ENCODE measurements at places on chromosomes 4 and X.
A peak's percentile ranks its signal among the peaks of the same experiment; 100 is the strongest.

DNA sequence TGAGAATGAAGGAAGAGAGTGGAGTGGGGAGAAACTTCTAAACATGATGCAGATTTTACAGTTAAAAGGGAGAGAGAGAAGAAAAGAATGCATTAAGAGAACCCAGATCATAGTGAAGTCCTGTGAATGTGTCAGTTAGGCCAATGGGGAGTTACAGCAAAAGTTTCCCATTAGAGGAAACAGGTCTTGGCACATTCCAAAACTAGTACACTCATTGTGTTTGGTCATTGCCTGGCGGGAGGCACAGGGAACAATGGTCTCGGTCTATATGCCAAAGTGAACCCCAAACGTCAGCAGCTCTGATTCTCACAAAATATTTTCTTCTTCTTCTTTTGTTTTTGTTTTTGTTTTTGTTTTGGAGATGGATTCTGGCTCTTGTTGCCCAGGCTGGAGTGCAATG lies 284.5 kb upstream of the CTSO start:
- DNase-seq, result no peak

DNA sequence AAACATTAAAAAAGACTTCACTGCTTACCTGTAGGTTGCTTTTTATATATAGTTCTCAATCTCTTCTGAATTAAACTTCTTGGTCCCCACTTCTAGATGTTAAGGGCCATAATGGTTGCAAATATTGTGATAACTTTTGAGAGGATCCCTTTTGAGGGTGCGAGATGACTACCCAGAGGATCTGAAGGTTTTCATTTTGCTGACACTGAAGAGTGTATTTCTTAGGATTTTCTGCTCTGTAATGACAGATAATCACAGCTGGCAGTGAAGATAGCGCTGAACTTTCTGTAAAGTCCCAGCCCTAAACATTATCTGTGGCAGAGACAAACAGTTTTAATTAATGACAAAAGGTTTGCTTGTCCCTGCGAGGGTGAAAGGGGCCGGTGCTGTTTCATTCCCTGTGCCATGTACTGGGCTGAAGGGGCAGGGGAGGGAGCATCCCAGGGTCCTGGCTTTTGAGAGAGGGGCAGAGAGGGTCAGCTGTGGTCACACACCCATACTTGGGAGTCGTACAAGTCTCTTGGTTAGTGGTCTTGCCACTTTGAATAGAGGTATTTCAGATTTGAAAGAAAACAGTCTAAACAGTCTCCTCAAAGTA lies 22.2 kb downstream of the CLCN4 start:
- no peak for DNase-seq

DNA sequence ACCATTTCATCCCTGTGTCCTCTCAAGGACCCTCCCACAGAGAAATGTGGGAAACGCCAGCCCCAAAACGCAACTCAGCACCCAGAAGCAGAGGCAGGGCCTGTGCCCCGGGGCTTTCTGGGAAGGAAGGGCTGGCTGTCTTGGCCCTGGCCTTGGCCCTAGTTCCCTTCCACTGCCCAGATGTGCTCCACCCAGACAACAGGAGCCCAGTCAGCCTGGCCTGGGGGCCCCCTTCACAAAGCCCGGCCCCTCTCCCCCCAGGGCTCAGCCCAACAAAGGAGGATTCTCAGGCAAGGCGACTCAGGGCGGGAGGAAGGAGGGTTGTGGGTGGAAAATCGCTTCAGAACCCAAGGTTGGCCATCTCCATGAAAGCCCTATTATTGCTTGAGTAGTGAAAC lies 82.5 kb downstream of the PJA1 start:
- no peak for DNase-seq

DNA sequence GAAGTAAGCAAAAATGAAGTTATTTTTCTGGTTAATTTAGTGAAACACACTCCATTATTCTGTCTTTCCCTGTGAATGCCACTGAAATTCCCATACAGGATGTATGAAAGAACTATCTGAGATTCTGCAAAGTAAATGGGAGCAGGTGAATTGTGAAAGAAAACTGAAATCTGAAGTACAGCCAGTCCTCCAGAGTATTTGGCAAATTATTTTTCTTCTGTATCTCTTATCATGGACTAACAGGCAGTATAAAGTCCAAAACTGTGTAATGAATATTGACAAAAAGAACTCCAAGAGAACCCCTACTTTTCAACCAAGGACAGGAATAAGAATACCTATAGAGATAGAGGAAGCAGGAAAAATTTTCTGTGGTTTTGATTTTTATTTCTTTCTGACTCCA lies 40.8 kb upstream of the AR start:
- no peak for DNase-seq

GRCh38 chr4:8402640-8403039 lies 37.9 kb downstream of the ACOX3 start:
- DNase-seq, result no peak

DNA sequence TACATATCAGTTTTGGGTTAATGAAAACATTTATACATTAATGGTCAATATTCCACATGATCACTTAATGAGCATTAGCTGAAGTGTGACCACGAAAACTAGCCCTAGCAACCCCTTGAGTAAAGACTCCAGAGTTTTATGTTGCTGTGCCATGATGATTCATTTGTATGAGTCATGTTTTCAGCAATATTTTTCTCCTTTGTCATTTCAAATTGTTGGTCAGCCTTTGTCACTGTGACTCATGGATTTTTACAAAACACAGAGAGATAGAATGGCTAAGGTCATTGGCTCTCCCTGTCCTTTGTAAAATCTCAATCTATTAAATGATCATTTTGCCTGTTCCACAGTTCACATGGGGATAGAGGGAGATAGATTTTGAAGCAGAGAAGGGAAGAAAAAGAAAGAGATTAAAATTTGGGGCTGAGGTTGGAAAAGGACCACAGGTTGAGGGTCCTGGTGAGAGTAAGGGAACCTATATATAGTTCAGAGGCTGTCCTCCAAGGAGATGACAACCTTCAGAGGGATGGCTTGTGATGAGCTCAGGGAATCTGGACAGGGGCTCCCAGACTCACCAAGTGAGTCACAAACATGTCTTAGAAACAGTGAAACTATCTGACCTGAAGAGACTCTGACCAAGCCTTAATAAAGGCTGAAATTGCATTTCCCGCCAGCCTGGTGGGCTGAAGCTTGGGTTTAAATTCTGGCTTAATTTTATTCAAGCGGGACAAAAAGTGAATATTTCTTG lies 25.6 kb downstream of the NR0B1 start:
- DNase-seq, result no peak

DNA sequence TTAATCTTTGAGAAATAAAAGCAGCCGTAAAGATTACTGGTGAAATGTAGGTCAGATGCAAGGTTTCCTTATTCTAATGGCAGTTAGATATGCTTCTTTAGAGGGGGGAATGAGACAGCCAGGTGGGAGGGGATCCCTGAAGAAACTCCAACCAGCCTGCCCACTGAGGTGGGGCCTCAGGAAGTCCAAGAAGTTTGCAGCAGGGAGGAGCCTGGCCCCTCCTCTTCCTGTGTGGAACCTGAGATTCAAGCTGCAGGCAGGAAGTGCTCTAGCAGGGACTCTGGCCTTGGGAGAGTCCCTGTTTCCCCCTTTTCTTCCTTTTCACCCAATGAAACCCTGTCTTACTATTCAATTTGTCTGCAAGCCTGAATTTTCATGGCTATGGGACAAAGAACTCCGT lies 101.4 kb upstream of the SLITRK2 start:
- no peak for DNase-seq

- no peak for DNase-seq
Observed at GRCh38 chr4:126071346-126072333, 756.9 kb downstream of the FAT4 start.

GRCh38 chrX:74251006-74251930 lies 52.7 kb upstream of the ZCCHC13 start:
- no peak for DNase-seq

DNA sequence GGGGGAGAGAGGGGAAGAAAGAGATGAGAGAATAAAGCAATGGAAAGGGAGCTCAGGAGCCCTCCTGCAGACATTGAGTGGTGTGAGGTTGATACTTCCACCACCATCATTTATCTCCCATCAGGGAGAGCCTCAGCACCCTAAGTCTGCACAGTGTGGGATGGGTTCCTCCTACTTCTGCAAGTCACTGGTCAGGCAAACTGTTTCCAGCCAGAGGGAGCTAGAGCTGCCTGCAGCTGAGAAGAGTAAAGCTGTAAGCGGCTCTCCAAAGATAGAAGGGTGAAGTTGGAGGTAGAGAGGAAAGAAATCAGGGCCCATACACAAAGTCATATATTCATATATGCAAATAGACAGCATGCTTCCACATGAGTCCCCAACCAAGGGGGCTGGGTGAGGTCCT lies 21.9 kb upstream of the ZNF81 start:
- DNase-seq, result no peak

GRCh38 chr4:131499141-131499873 lies 1649.8 kb upstream of the PCDH10 start:
- no peak for DNase-seq

- DNase-seq, result no peak
Observed at GRCh38 chr4:182496408-182496807, 253.2 kb downstream of the TENM3 start.

GRCh38 chr4:88613417-88613875 lies 21.2 kb downstream of the HERC3 start:
- no peak for DNase-seq

- DNase-seq, result no peak
Observed at GRCh38 chrX:69263251-69263820, 98.1 kb upstream of the PJA1 start.

GRCh38 chr4:106273831-106274230 lies 42.2 kb downstream of the TBCK start:
- DNase-seq, result no peak

GRCh38 chr4:153555730-153556434 lies 89.7 kb downstream of the TMEM131L start:
- no peak for DNase-seq

- DNase-seq, result no peak
Observed at GRCh38 chr4:80252953-80253352, 13.5 kb upstream of the FGF5 start.

DNA sequence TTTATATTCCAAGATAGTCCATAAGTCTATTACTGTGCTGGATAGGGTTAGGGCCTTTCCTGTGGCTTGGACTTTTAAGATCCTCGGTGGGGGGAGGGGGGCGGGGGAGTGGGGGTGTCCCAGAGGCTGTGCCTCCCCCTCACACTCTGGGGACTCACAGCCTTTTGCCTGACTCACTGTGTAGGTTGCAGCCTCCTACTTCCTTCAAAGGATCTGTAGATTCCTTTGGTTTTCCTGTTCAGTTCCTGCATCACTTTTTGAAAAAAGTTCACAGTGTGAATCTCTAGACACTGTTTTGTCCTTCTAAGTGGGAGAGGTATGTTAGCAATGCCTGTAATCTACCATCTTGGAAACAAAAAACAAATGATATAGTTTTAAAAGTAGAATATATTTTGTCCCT lies 999.9 kb downstream of the GLUD2 start:
- DNase-seq, result no peak

GRCh38 chr4:38663090-38663800 lies 754 bp upstream of the KLF3 start:
- peak; percentile 67 for DNase-seq

DNA sequence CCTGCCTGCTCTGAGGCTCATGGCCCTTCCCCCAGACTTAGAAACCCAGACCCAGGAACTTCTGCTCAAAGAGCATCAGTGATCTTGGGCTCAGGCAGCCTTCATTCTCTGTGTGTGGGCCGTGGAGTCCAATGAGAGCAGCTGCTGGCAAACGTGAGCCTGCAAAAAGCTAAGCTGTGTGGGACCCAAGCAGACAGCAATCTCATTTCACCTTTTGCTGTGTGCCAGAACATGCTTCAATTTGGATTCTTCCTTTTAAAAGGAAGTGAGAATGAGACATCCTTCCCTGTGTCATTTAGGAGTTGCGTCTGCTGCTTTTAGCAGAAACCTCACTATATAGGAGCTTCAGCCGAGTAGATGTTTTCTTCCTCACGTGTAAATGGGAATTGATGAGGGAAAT lies 238.5 kb downstream of the EVC2 start:
- no peak for DNase-seq

- DNase-seq, result no peak
Observed at GRCh38 chr4:165844161-165844560, 28.9 kb upstream of the TLL1 start.

DNA sequence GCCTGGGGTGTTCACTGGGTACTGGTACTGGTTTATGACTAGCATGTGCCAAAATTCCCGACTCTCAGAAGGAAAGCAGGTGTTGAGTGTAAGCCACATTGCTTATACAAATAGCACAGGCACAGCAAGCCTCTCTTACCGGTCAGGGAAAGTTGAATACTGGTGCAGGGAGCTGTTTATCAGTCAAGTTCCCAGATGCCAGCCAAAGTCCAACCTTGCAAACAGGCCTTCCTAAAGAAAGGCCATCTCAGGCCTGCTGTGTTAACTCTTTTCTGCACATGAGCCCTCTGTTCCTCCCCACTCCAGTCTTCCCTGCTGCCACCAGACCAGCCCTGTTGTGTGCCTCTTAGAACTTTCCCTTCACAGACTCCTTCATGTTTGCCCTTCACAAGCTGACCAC lies 34.2 kb downstream of the PKD2 start:
- no peak for DNase-seq

DNA sequence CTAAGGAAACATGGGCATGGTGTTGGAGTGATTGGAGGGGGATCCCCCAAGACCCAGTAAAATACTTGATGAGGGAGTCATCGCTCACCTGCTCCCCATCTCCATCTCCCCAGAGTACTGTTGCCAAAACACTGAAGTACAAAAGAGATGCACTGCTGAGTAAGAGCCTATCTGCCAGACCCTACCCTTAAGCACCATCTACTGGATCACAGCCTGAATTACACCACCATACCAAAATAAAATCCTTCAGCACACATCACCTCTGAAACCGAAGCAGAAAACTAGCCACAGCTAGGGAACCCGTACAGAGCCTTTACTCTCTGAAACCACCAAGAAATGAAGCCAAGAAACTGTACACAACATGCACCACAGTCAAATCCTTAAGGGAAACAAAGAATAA lies 466.3 kb upstream of the ACTRT1 start:
- DNase-seq, result no peak

GRCh38 chr4:184441461-184442313 lies 32.7 kb downstream of the IRF2 start:
- DNase-seq, result no peak

- DNase-seq, result no peak
Observed at GRCh38 chr4:101944649-101945048, 154.1 kb downstream of the BANK1 start.

GRCh38 chr4:151048913-151049312 lies 33.8 kb upstream of the LRBA start:
- no peak for DNase-seq

DNA sequence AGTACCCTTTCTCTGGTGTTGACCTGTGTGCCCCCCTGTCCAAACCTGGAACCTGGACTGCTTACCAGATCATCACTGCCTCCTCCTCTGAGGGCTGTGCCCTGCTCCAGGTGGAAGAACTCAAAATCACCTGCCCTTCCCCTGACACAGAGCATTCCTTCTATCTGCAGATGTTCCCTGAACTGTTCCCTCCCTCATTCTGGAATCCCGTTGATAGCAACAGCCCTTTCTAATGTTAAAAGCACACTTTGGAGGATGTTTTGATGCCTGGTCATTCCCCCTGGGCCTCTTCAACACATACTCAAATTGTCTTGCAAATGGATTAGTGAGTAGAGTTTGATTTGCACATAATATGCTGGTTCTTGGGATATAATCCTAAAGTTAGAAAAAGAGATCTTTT lies 225.8 kb downstream of the FGF13 start:
- no peak for DNase-seq

GRCh38 chr4:70402762-70403161 lies 5.0 kb downstream of the OPRPN start:
- no peak for DNase-seq

Data from GM12891 (cell line).